GM20000 (cell line): ENCODE measurements at places on chromosomes 3 and 15.

DNA sequence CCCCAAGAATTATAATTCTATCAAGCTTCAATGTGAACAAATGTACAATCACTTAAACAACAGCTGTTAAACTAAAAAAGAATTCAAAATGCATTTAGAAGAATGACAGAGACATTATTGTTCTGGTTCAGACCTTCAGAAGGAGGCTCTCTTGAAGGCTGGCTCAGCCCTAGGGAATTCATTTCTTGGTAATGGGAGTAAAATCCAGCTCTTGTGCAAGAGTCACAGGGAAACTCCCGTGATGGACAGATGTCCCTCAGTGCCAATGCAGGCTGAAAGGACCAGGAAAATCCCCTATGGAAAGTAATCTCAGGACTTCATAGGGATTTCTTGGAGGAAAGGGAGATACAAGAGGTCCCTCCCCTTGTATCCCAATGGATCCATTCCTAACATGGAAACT, 149.9 kb upstream of the STT3B start:
- DNase-seq: no peak

GRCh38 chr3:169662132-169662842, 1.2 kb downstream of the MECOM start:
- DNase-seq: peak; percentile 81

DNA sequence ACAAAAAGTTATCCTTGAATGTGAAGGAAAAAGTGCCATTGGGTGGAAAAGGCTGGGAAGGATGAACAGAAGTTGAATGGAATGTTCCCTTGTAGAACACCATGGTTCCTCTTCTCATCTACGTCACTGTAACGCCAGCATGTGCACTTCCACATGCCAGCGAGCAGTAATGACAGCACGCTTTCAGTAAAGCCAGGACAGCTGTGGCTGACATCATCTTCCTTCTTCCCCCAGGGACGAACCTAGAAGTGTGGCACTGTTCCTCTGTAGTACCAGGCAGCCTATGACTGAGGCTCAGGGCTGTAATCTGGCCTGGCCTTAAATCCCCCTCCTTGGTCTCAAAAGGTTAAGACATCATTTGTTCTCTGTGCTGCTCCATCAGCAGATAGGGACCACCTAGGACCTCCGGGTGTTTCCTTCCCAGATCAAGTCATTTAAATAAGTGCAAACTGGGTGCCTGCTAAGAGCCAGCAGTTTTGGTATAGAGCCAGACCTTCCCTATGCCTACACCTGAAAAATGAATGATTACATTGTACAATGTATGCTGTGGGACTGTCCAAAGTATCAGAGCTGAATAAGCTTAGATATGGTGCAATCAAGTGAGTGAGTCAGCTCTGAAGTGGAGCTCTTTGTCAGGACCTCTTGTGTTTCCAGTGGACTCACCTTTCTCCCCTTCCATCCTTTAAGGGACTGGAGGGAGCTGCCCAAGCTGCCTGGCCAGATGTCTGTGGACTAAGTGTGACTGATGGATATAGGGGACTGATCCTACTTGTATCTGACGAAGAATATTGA, 5.6 kb upstream of the SRPRB start:
- no peak for DNase-seq

DNA sequence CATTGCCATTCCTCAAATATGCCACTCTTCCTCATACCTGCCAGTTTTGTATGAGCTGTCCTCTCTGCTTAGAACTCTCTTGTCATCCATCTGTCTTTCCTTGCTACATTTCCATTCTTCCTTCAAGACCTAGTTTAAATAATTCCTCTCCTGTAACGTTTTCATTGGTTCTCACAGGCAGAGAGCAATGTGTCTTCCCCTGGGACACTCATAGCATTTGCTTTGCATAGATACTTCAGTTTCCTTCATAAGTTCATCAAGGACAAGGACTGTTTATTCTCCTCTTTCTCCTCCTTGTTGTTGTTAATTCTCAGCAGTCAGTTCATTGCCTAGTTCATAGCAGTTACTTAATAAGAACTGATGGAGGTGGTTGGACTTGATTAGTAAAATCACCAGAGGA, 10.5 kb downstream of the NR2C2 start:
- no peak for DNase-seq

DNA sequence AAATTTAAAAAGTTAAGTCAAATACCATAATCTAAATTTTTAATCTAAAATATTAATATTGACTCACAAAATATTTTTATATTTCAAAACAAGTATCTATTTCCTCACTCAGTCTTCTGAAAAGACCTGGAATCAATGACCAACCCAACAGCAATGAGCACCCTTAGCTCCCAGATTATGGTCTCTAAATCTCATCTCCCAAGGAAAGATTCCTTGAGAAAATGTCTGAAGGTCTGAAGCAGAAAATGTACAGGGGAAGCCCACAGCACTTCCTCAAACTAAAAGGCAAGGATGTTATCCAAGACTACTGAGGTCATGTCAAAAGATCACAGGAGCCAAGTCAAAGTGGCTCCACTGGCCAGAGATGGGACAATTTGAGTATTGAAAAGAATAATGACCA, 51.0 kb upstream of the SLCO2A1 start:
- DNase-seq: no peak
